K562 (cell line): ENCODE measurements at places on chromosomes 4 and X.

- H3K27me3 ChIP-seq: no peaks in the 10 kb centered on the region
- no peaks in the 10 kb centered on the region for H3K4me1 ChIP-seq
- H3K4me3 ChIP-seq: no peak overlapping the region
- no peaks in the 10 kb centered on the region for H3K36me3 ChIP-seq
- no peak overlapping the region for H3K27ac ChIP-seq
- DNase-seq: no peak
Measured at GRCh38 chrX:22674932-22675331, 324.8 kb upstream of the DDX53 start.

DNA sequence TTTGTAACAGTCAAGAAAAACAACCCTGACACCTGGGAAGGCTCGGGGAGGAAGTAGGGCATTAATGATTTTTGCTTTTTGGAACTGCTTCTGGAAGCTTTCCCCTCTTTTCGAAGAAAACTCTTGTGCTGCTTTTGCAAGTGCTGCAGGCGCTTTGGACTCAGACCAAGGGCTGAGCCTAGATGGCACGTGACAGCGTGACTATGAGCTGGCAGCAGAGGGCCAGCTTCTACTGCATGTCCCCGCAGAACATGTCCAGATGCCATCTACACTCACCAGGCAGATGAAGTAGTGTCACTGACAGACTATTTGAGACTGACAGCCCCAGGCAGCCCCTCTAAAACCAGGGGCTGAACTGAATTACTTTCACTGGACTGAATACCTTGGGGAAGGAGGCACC lies 6.2 kb downstream of the NR0B1 start:
- no peak for DNase-seq
- no peak overlapping the region for H3K4me3 ChIP-seq
- no peaks in the 10 kb centered on the region for H3K36me3 ChIP-seq
- peaks cover 2% of the 10 kb centered on the region for H3K27me3 ChIP-seq
- H3K4me1 ChIP-seq: no peaks in the 10 kb centered on the region

GRCh38 chrX:108447303-108447702 lies 7.7 kb downstream of the COL4A5 start:
- H3K4me1 ChIP-seq: no peaks in the 10 kb centered on the region
- H3K4me3 ChIP-seq: no peak overlapping the region
- no peak overlapping the region for H3K27ac ChIP-seq
- H3K36me3 ChIP-seq: no peaks in the 10 kb centered on the region
- no peaks in the 10 kb centered on the region for H3K27me3 ChIP-seq

DNA sequence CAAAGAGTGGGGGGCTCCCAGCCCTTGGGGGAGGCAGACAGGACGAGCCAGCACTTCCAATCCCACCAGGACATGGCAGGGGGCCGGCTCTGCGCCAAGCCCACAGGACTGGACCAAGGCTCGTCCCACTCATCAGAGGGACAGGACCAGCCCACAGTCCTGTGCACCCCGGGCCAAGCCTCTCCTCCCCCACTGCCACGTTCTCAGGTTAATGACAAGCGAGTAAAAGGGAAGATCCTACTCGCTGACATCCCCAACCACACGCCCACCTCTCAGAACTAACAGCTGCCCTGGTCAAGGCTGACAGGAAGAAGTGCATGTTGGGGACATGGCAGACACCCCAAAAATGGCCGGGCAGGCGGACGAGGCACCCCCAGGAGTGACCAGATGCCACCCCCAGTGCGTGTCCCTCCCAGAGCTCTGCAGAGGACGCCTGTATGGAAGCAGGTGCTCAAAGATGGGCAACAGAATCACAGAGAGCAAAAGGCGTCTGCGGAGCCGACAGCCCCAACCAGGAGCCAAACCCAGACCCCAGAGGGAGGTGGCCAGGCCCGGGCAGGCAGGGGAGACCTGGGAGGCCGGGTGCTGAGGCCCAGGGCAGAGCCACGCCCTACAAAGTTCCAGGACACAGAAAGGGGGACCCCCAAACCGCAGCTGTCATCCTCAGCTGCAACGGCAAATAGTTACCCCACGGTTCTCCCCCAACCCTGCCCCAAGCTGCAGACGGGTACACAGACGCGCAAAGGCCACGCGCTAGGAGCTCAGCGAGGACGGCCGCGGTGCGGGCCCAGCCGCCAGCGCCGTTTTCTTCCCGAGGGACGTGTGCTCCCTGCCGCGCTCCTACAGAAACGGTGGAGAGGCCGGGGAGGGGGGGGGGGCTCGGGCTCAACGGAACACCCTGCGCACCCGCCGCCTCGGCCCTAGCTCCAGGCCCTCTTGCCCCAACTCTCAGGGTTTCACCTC lies 1.7 kb downstream of the CTBP1 start:
- peak overlapping the region; percentile 86 for H3K4me3 ChIP-seq
- no peaks in the 10 kb centered on the region for H3K27me3 ChIP-seq
- H3K36me3 ChIP-seq: peaks cover 26% of the 10 kb centered on the region; the same call in 1 of the 3 replicates
- H3K4me1 ChIP-seq: peaks cover 4% of the 10 kb centered on the region; the same call in 2 of the 3 replicates
- peak overlapping the region; percentile 86 for H3K27ac ChIP-seq
- peak; percentile 46 for DNase-seq

DNA sequence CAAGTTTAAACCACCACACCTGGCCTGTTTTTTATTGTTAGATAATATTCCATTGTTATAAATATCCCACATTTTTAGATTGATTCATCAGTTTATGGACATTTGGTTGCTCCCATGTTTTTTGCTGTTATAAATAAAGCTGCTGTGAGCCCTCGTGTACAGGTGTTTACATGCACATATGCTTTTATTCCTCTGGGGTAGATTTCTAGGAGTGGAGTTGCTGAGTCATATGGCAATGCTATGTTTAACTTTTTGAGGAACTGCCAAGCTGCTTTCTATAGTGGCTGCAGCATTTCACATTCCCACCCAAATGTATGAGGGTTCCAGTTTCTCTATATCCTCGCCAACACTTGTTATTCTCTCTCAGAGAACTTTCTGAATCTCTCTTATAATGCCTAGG lies 90.5 kb downstream of the TBL1X start:
- H3K36me3 ChIP-seq: no peaks in the 10 kb centered on the region
- H3K27ac ChIP-seq: peak overlapping the region; percentile 15; the same call in 2 of the 3 replicates
- no peaks in the 10 kb centered on the region for H3K27me3 ChIP-seq
- DNase-seq: no peak
- peaks cover 7% of the 10 kb centered on the region for H3K4me1 ChIP-seq

DNA sequence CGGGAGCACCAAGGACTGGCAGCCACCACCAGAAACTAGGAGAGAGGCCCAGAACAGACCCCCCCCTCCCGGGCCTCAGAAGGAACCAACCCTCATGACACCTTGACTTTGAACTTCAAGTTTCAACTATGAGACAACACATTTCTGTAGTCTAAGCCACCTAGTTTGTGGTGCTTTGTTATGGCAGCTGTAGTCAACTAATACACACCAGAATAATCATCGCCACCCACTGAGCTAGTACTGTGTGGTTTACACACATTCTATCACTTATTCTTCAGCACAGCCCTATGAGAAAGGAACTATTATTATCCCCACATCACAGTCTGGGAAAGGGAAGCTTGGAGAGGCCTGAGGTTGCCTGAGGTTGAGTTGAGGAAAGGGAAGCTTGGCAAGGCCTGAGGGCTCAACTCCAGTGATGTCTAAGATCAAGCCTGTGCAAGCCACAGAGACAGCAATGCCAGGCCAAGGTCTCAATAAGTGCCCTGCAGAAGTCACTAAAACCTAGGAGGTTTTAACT lies 126.6 kb downstream of the FHDC1 start:
- H3K4me3 ChIP-seq: no peak overlapping the region
- H3K27me3 ChIP-seq: 0 out of 3 replicates have a peak, but pooled peaks cover 2% of the 10 kb centered on the region
- H3K27ac ChIP-seq: no peak overlapping the region; the same call in 2 of the 3 replicates
- no peaks in the 10 kb centered on the region for H3K36me3 ChIP-seq
- peaks cover 5% of the 10 kb centered on the region; the same call in 1 of the 2 replicates for H3K4me1 ChIP-seq
- DNase-seq: no peak

GRCh38 chrX:13428053-13428786 lies 108.4 kb upstream of the ATXN3L start:
- peaks cover 7% of the 10 kb centered on the region; the same call in 2 of the 3 replicates for H3K4me1 ChIP-seq
- no peaks in the 10 kb centered on the region for H3K36me3 ChIP-seq
- H3K27me3 ChIP-seq: no peaks in the 10 kb centered on the region; the same call in 1 of the 2 replicates
- H3K4me3 ChIP-seq: no peak overlapping the region

DNA sequence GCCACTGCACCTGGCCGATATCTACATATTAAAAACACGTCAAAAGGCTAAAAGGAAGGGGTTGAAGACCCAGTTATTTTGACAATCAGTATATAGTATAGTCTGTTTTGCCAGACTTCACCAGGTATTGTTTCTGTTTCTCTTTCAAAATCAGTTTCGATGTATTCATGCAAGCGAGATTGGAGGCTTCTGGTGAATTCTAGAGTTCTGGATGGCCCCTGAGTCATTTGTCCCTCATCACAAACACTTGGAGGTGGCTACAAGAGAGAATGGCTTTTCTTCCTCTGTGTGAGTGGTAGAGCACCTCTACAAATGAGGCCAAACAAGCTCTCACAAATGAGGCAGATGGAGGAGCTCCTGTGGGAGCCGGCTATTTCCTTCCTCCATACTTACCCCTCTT lies 68.6 kb upstream of the ADGRG2 start:
- DNase-seq: no peak
- no peak overlapping the region for H3K27ac ChIP-seq
- H3K4me3 ChIP-seq: no peak overlapping the region
